ENCODE measurements at places on chromosomes 12 and 14.

DNA sequence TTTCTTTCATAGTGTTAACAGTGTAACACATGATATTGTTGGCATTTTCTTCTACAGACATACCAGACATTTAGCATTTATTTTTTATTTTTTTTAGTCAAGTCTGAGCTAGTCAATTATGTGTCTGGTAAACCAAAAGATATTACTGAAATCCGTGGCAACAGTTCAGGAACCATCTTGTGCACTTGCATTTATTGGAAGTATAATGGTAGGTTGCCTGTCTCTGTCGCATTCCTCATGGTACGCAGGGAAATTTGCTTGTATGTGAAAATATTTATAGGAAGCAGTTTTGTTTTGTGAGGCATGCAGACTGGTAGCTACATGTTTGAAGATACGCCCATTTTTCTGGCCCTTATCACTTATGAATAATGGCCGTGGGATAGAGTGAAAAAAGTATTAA lies 186.1 kb upstream of the SLC38A2 start:
- no peak for DNase-seq

- no peak for DNase-seq
These were observed 37.4 kb upstream of the TMEM179 start for GRCh38 chr14:104641753-104642539.

- DNase-seq = no peak
These were observed 30.5 kb downstream of the ANO2 start for GRCh38 chr12:5914387-5915149.

GRCh38 chr14:30118992-30119640 lies 191.5 kb upstream of the PRKD1 start:
- no peak for DNase-seq

- DNase-seq = no peak
These were observed 69.3 kb upstream of the KCNJ8 start for GRCh38 chr12:21843795-21844194.

GRCh38 chr12:54680374-54680773 lies 32.2 kb upstream of the DCD start:
- DNase-seq = peak; percentile 11

GRCh38 chr12:102249079-102249841 lies 51.6 kb upstream of the PMCH start:
- no peak for DNase-seq

DNA sequence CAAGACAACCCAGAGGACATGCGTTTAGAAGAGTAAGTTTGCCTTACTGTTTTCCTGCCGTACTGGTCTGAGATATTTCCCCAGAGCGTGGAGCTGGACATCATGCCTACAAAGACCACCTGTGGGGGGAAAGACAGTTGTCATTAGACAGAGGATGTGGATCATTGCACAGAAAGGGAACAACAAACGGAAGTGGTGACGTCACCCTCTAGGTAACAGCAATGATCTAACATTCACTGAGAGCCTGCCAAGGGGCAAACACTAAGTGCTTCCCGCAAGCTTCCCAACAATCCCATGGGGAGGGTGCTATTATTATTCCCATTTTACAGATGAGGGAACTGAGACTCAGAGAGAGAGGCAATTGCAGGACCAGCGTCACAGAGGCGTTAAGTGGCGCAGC lies 48.5 kb downstream of the SVOP start:
- DNase-seq = no peak

GRCh38 chr12:2395354-2395977 lies 342.7 kb downstream of the CACNA1C start:
- DNase-seq = peak; percentile 24

- DNase-seq = no peak
These were observed 459.6 kb downstream of the ZFP36L1 start for GRCh38 chr14:68333262-68333661.

- DNase-seq = no peak
These were observed 35.2 kb downstream of the SLC8B1 start for GRCh38 chr12:113299619-113300237.

- DNase-seq = no peak
These were observed 131.8 kb downstream of the KITLG start for GRCh38 chr12:88448337-88448915.

- DNase-seq = no peak
These were observed 206.5 kb upstream of the KRR1 start for GRCh38 chr12:75717902-75718301.

DNA sequence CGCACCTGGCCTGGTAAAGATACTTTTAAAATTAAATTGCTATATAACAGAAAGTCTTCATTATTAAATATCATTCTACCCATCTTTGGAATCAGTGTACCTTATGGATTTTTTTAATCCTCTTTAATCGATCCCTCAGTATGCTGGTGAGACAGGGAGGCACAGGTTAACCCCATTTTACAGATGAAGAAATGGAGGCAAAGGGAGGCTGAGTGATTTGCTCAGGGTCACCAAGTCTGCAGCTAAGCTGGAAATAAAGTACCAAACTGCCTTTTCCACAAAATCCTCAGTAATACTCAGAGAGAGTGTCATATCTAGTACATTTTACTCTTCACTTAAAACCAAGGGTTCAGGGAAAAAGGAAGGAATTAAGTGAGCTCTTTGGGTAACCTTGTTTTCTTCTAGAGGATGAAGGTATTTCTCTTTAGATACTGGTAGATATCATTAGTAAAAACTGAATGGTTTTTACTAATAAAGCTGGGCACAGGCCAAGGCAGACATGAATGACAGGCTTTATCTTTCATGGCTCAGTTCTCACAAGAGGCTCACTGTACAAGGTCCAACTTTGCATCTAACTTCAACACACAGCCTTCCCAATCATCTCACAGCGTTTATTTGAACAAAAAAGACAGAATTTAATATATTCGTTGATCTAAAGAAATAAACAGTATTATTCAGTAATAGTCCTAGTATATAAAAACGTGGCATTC lies 35.3 kb upstream of the TTC7B start:
- DNase-seq = no peak

DNA sequence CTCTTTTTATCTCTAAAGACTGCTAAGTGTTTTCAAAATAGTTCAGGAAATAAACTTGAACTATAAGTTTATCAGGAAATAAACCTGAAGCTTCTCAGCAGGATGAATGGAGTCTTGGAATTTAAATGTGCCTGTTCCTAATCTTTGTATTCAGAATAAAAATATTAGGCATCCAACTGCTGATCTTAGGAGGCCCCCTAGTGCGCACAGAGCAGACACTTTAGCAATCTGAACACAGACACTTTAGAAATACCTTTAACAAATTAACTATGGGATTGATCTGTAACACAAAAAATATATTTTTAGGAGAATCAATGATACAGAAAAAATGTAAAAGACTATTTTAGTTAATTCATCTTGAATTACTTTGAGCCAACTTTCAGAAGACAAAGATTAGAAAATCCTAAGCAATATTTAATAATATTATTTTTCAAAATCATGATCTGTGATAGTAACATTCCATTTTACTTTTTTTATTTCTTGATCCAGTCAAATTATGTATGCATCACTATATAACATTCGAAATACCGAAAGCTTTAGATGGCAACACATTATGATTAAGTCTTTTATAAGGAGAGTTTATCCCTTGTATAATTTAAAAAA lies 80.9 kb downstream of the SLC41A2 start:
- DNase-seq = peak; percentile 51

DNA sequence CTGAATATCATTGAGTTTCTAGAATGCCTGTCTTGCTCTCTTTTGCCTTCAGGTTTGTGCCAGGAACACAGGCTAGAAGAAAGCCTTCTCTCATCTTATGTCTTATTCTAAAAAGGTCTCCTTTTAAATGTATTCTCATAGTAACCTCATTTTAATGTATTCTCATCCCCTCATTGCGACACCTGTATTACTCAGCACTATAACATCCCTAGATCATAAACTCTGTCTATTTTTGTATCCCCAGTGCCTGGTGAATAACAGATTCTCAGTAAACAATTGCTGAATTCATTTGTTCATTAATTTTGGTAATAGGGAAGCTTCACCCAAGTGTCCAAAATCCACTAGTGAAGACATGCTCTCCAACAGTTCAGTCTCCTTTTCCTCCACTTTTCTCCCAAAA lies 8.8 kb upstream of the LRRK2 start:
- DNase-seq = no peak

GRCh38 chr14:91877376-91877915 lies 10.1 kb upstream of the TC2N start:
- DNase-seq = no peak

DNA sequence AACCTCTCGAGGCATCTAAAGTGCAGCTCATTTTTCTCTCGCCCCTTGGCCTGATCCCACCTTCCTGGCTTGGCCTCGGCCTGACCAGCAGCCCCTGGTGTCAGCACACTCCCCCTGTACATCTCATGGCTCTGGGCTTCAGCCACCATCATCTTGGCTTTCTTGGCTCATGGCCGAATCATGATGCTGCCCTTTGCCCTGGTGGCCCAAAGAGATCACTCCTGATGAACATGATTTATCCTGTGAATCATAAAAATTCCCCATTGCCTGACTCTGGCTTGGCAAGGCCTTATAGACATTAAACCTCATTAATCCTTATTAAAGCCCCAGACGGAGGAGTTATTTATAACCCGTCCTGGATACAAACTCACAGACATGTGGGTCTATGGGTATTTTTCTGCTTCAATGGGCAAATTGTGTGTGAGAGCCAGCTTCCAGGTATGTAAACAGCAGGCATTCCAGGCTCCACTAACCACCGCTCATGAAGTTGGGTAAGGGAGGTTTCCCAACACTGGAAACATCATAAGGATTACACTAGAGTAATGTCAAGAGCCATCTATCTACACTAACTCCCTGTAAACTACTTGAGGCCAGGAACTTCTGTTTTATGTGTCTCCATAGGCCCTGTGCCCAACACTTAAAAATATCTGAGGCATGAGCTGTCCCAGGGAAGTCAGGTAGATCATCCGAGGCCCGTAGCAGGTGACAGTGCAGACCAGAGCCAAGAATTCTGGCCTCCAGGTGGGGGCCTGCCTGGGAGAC lies 171.2 kb downstream of the TTC8 start:
- no peak for DNase-seq

DNA sequence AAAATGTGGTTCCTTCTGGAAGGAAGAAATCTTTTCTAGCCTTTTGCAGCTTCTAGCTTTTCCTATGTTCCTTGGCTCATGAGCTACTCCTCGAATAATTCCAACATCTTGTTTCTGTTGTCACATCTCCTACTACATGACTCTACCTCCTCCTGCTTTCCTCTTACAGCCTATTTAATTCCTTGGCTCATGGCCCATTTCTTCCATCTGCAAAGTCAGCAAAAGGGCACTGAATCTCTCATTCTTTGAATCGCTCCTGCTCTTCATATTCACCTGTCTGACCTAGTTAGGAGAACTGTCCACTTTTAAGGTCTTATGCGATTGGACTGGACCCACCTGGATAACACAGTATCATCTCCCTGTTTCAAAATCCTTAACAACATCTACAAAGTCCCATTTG lies 15.8 kb downstream of the PRKD1 start:
- no peak for DNase-seq

- DNase-seq = no peak
These were observed 175.0 kb downstream of the RAD51B start for GRCh38 chr14:67994531-67994930.

DNA sequence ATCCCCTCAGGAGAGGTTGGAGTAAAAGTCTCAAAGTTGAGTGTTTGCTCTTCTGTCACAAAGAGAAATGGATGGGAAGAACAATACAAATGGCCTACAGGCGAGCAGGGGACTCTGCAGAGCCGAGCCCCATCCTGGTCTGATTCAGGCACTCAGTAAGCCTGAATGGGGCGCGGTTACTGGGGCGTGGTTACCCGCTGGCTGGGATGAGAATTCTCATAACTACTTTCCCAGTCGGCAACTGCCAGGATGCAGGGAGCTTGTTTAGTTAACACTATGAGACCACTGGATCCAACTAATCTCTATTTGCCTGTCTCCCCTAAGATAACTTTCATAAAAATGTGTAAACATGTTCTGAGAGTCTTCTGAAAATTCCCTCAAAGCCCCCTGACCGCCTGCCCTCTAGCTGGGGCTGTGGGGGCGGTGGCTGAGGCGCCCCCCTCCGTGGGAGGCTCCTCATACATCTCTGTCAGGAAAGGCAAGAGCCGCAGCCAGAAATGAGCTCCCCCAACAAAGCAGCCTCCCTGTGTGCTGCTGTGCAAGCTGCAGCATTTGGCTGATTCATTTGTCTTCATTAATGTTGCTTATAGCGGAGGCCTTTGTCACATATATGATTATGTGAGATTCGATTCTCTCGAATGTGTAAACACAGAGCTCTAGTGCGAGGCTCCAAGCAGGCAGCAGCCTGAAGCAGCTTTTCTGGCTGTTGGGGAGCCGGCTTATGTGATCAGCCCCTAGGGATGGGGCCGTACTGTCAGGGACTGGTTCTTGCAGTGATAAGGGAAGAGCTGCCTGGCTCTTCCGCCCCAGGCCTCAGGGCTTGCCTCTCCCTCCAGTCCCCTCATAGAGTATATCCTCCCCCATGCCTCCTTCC lies 126.1 kb upstream of the ARHGAP5 start:
- no peak for DNase-seq

- DNase-seq = peak; percentile 6
These were observed 383.8 kb downstream of the PCNX1 start for GRCh38 chr14:71290960-71291466.

- no peak for DNase-seq
These were observed 24.1 kb downstream of the AHNAK2 start for GRCh38 chr14:104953896-104954656.

GRCh38 chr14:38496092-38496491 lies 240.2 kb upstream of the CLEC14A start:
- no peak for DNase-seq

DNA sequence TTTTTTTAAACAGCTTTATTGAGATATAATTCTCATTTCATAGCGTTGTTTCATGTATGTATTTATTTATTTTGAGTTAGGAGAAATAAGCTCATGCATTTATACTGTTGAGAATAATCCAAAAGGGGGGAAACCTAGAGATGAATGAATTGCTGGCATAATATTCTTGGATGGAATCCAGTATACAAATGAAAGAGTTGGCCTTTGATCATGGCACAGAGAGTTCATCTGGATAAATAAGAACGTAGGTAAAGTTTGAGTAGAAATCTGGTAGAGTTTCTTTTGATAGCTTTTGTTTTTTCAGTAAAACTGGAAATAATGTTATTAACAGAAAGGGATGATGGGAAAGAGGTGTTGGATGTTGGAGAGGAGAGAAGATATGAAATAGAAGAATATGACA lies 166.2 kb downstream of the LRRK2 start:
- DNase-seq = no peak

GRCh38 chr12:13198876-13199275 lies 2.4 kb downstream of the EMP1 start:
- DNase-seq = no peak

- no peak for DNase-seq
These were observed 55.5 kb upstream of the AVPR1A start for GRCh38 chr12:63206494-63206893.

DNA sequence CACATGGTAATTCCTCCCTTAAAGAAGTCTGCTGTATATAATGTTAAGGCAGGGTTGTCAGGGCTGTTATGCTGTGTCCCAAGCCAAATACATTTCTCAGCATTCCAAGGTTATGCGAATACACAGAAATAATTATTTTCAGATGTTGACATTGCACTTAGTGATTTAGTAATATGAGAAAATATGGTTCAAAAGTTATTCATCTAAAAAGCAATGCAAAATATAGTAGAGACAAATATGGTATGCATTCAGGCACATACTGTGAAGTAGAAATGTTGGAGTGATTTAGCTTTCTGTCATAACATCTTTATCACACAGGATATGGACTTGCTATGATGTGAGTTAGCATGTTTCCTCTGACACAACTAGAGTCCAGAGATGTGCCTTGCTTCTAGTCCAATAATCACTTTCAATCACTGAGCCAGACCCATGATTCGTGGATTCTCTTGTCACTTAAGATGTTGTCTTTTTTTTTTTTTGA lies 70.0 kb downstream of the PDE3A start:
- no peak for DNase-seq

- DNase-seq = no peak
These were observed 23.0 kb downstream of the STX2 start for GRCh38 chr12:130816097-130816496.
